HepG2 (cell line): ENCODE measurements at places on chromosomes 2 and 18.

- DNase-seq = no peak
Observed at GRCh38 chr2:20999906-21000645, 43.8 kb downstream of the APOB start.

GRCh38 chr18:55763298-55763697 lies 175.3 kb upstream of the TCF4 start:
- no peak for DNase-seq

DNA sequence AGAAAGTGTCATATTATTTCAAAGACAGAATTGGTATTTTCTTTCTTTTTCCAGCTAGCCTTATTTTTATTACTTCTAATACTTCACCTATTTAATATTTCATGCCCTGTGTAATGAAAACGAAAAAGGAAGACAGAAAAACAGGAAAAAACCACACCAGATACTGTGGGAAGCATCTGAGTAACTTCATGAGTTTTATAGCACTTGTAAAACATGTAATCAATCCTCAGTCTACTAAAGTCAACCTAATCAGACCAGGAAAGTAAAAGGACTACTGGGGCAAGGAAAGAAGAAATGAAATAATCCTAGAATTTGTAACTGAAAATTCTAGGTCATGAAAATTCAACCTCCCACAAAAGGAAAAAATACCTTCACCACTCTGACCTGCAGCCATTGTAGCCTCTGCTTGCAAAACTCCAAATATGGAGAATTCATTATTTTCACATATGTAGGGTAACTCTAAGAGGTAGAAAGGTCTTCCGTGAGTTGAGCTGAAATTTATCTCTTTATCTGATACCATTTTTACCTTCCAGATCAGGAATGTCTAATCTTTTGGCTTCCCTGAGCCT lies 34.7 kb upstream of the STRN start:
- no peak for DNase-seq

- DNase-seq = no peak
Observed at GRCh38 chr2:197388866-197389587, 45.8 kb downstream of the SF3B1 start.

DNA sequence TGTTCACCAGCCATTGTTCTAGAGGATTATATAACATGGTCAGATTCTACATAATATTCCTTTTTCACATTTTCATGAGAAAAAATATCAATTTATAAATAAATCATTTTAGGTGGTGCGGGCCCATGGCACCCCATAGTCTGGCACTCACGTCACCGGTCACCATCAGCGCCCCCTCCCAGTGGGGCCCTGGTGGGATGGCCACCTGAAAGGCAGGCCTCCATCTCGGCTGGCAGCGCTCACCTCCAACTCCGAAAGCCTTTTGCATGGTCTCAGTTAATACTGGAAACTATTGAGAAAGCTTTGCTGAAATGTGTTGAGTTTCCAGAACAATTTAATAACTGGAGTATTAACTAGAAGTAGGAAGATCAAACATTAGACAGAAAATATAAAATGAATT lies 141.4 kb upstream of the SALL3 start:
- no peak for DNase-seq

DNA sequence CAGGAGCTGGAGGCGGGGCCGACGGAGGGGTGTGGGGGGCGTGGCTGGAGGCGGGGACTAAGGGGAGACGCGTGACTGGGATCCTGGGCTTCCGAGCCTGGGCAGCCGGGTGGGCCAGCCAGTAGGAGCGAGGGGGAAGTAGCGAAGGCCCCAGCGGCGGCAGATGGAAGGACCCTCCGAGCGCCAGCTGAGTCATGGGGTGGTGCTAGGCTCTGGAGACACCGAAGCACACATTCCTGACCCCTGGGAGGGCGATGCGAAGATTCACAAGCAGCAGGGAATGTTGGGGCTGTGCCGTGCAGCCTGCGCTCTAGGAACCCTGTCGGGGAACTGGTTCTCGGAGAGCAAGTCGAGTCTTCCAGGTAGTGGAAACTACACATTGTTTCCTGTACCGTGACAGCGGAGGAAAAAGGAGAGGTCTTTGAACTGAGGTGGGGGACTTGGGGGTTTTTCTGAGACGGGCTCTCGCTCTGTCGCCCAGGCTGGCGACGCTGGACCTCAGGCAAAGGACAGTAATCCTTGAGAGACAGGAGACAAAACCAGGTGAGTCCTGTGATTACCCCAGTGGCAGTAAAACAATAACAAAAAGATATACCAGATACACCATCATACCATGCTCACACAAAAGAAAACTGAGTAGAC lies 650 bp upstream of the AFG3L2 start:
- DNase-seq = no peak

DNA sequence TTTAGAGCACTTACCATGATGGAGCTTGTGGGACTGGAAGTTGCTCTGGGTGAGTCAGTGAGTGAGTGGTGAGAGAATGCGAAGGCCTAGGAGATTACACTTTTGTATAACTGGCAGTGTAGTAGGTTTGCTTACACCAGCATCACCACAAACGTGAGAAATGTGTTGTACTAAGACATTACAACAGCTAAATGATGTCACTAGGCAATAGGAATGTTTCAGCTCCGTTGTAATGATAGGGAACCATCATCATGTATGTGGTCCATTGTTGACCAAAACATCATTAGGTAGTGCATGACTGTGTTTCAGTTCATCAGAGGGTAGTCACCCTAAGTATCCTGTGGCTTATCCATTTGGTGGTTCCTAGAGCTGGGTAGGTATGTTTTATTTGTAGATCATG lies 11.9 kb downstream of the ZNF407 start:
- DNase-seq = no peak

- no peak for DNase-seq
Observed at GRCh38 chr18:56900195-56901094, 246.4 kb upstream of the BOD1L2 start.
